Fibroblast of mammary gland (primary cell): ENCODE measurements at places on chromosomes 3 and 15.

DNA sequence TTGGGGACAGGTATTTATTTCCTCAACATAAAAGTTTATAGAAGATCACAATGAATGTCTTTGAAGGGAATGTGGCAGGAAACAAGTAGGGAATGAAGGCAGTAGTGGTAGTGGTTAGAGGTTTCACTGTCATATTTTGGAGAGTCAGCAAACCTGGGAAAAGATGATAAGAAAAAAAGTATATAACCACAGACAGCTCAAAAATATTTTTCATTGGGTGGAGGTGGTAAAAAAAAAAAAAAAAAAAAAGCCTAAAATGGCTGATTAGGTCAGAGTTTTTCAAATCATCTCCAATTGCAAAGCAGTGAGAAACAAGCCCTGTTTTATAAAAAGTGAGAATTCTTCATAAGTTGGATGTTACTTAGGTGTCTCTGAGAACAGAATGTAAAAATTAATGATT, 400.0 kb downstream of the LSAMP start:
- DNase-seq = no peak

GRCh38 chr3:43247561-43248184, 38.7 kb upstream of the SNRK start:
- no peak for DNase-seq

DNA sequence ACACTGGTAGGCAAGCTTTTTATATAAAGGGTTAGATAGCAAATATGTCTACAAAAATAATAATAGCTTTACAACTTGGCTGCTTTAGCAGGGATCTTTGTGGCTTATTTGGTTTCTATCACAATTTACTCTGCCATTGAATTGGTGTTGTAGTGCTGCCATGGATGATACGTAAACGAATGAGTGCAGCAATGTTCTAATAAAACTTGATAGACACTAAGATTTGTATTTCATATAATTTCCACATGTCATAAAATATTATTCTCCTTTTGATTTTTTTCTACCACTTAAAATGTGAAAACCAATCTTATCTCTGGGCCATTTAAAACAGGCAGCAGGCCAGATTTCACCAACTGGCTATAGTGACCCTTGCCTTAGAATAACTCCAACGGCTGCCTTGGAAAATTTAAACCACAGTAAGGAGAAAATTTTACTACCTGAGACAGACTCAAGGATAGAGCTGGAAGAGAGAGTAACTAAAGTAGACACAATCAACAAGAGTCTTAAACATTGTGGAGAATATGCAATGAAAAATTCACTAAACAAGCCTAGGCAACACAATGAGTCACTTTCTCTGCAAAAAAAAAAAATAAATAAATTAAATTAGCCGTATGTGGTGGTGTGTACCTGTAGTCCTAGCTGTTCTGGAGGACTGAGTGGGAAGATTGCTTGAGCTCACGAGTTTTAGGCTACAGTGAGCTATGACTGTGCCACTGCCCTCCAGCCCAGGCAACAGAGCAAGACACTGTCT, 8.1 kb downstream of the NPHP3 start:
- no peak for DNase-seq

- no peak for DNase-seq
These were observed 26.6 kb downstream of the CLDN18 start for GRCh38 chr3:138036572-138036971.

DNA sequence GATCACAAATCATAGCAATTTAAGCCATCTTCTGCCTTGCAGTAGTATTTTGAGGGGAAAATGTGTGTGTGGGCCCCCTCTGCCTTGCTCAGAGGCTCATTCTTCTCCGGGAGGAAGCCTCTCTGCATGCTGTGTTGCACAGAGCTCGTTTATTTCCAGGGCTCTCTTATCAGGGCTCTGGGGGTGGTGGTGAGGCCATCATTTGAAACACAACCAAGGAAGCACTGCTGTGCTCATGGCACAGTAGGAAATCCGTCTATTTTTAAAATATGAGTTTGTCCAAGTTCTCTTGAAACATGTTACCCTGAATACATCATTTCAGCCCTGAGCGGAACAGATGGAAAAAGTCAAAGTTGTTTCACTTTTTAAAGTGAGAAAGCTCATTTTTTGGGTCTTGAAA, 369.0 kb upstream of the CFAP20DC start:
- DNase-seq = no peak

DNA sequence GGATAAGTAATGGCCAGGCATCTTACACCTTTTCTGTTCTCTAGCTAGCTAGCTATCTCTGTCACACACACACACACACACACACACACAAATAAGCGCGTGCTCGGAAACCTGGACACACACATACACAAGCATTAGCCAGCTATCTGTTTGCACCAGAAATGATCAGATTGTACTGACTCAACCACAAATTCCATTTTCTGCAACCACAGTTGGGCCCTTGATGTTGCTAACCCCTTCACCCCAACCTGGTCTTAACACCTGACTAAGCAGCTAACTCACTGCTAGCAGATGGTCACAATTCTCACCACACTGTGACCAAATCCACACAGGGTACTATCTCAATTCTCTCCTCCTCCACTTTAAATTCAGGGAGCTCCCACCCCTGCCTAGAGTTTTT, 183.0 kb upstream of the THBS1 start:
- DNase-seq = no peak

DNA sequence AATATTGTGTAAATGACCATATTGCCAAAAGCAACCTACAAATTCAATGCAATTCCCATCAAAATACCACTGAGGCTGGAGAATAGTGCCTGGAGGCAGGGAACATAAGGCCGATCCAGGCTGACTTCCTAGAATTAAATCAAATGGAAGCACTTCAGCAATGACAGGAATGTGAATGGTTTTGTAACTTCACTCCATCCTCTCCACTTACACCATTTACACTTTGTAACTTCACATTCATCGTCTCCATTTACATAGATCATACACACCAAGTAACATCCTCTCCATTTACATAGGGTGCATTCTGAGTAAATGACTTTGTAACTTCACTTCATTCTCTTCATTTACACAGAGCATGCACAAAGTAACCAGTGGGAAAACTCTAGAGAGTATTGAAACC, 11.6 kb downstream of the STRIT1 start:
- DNase-seq = peak; percentile 10
